ENCODE measurements at places on chromosomes 7 and 10. TPM values are rescaled to one million over a fixed set of nuclear protein-coding genes. Genes with fewer than 3 reads are reported as not detected.

Gene TSPAN13
- total RNA-seq = 112 TPM

Gene GRM8
- 4.2 TPM for total RNA-seq

Gene SLC26A5
- not detected for total RNA-seq

Gene CLDN15
- 21.2 TPM for total RNA-seq

Gene PCLO
- total RNA-seq = 11.9 TPM

Gene HTRA1
- total RNA-seq = 3.5 TPM

Gene RAMP3
- not detected for total RNA-seq

Gene WEE2
- 0.16 TPM for total RNA-seq

Gene RELN
- total RNA-seq = 5.4 TPM

Gene HYAL4
- not detected for total RNA-seq

Gene CALHM3
- total RNA-seq = 1.3 TPM

Gene SFTPD
- 0.40 TPM for total RNA-seq

Gene WNT8B
- total RNA-seq = 3.1 TPM

Gene SSC4D
- 7.4 TPM for total RNA-seq

Gene LHPP
- total RNA-seq = 15.2 TPM

Gene NRCAM
- 19.9 TPM for total RNA-seq

All from progenitor cell of endocrine pancreas (in vitro differentiated cells).